ENCODE measurements at places on chromosomes 11 and 22. TPM values are rescaled to one million over a fixed set of nuclear protein-coding genes. Genes with fewer than 3 reads are reported as not detected.

Gene PCF11
- 78.5 TPM for total RNA-seq

DNA sequence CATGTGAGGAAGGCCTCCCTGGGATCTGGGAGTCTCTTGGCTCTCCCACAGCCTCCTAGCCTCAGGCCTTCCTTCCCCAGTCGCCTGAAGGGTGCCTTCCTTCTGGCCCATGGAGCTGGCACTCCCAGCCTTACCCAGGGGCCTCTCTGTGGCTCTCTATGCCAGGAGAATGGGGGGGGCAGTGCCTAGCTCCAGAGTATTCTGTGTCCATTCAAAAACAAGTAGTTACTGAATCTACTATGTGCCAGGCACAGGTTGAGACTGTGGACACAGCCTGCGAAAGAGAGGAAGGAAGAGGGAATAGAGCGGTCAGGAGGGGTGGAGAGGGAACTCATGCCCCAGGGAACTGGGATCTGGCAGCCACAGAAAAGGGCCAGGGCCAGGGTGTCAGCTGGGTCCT, 2.7 kb upstream of the PLA2G3 start:
- no peak for DNase-seq

- no peak for DNase-seq
Observed at GRCh38 chr11:125446279-125446678, 49.8 kb downstream of the FEZ1 start.

Gene CFL1
- total RNA-seq: 1,056 TPM

DNA sequence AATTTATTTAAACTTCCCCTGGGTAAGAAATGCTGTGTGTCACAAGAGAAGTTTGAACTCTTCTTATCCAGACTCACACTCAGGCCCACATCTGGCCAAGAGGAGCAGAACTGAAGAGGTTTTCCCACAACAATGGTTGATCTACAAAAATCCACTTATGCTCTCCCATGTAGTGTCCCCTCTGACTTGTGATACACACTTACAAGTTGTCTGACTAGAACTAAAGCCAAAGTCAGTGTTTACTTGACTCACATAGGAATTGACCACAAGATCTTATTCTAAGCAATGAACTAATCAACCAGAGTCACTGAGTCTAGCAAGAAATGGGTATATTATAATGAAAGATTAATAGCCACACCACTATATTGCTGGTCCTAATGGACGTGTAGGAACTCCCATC, 133.0 kb downstream of the ATG16L2 start:
- no peak for DNase-seq

DNA sequence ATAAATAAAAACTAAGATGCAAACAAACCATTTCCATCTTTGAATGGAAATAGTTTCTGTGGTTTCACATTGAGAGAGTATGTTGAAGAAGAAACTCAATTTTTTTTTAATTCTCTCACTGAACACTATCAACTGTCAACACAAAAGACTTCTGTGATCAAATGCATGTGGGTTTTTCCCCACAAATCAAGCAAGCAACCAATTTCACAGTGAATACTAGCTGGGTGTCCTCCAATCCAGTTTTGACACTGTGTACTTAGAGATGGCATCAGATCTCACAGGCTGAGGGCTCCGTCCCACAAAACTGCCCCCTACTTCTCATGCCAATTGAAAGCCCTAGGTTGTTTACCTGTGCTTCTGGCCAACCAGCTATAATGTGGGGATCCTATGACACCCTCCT, 34.5 kb downstream of the CTSC start:
- no peak for DNase-seq

GRCh38 chr11:115215694-115216617, 288.3 kb downstream of the CADM1 start:
- DNase-seq: peak; percentile 51

DNA sequence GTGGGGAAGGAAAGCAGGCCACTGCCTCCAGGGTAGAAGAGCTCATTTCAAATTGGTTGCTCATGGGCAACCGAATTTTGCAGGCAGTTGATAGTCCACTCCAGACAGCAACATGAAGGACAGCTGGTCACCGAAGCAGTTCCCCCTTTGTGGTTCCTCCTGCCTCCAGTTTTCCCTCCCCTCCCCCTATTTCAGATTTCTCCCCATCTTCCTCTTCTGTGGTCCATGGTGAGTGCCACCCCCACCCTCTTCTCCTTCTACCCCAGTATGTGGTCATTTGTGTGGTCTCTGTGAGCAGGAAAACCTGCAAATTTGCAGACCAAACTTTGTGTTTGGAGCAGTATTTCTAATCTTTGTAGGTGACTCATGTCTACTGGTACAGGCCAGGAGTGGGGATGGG, 38.2 kb upstream of the PAK1 start:
- DNase-seq: no peak

Gene CTSW
- not detected for total RNA-seq

- no peak for DNase-seq
Observed at GRCh38 chr11:57180081-57180561, 1.6 kb upstream of the LRRC55 start.

Gene BCO2
- 2.2 TPM for total RNA-seq

GRCh38 chr11:116833816-116834534, 3.4 kb downstream of the APOA1 start:
- DNase-seq: no peak

- no peak for DNase-seq
Observed at GRCh38 chr11:68049509-68050370, 10.9 kb downstream of the TCIRG1 start.

GRCh38 chr11:12090761-12091258, 19.6 kb upstream of the MICAL2 start:
- peak; percentile 82 for DNase-seq

DNA sequence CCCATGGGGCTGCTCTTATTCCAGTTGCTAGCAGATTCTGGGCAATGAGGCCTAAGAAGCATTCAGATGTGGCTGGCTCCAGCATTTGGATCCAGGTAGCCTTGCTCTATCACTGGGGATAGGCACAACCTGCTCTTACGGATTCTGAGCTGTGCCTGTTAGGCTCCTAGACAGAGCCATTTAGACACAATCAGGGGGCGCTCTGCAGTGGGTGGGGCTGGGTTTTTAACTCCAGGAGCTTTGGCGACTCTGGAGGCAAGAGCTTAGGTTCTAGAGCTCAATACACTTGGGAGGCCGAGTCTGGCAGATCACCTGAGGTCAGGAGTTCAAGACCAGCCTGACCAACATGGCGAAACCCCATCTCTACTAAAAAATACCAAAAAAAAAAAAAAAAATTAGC, 32.0 kb downstream of the KCNC1 start:
- DNase-seq: no peak

Gene LRRC74B
- not detected for total RNA-seq

Gene FAM83F
- 17.1 TPM for total RNA-seq

Gene APOL6
- total RNA-seq: 13.9 TPM

Gene CDC42EP1
- total RNA-seq: 75.0 TPM

DNA sequence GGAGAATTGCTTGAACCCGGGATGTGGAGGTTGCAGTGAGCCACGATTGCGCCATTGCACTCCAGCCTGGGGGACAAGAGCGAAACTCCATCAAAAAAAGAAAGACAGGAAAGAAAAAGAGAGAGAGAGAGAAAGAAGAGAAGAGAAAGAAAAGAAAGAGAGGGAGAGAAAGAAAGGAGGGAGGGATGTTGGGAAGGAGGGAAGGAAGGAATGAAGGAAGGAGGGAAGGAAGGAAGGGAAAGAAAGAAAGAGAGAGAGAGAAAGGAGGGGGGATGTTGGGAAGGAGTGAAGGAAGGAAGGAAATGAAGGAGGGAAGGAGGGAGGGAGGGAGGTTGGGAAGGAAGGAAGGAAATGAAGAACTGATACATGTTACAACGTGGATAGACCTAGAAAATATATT, 12.3 kb upstream of the SPINDOC start:
- DNase-seq: no peak
